ENCODE measurements at places on chromosomes 12 and 14.

- DNase-seq = no peak
These were observed 78.8 kb upstream of the EVL start for GRCh38 chr14:99986396-99986795.

DNA sequence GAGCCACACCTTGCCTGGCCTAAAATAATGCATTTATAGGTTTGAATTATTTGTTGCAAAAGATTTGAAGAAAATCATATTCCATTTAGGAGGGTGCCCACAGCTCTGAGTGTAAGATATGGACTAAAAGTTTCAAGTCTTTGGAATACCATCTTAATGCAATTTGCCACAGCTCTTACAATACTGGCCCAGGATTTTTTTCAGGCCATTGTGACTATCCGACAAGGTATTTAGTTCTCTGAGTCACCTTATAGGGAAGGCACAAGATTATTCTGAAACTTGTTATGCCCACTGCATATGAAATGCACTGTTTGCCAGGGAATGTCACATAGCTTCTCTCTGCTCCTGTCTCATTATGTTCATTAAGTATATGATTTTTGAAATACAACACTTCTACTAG lies 29.6 kb upstream of the SLC6A13 start:
- no peak for DNase-seq

DNA sequence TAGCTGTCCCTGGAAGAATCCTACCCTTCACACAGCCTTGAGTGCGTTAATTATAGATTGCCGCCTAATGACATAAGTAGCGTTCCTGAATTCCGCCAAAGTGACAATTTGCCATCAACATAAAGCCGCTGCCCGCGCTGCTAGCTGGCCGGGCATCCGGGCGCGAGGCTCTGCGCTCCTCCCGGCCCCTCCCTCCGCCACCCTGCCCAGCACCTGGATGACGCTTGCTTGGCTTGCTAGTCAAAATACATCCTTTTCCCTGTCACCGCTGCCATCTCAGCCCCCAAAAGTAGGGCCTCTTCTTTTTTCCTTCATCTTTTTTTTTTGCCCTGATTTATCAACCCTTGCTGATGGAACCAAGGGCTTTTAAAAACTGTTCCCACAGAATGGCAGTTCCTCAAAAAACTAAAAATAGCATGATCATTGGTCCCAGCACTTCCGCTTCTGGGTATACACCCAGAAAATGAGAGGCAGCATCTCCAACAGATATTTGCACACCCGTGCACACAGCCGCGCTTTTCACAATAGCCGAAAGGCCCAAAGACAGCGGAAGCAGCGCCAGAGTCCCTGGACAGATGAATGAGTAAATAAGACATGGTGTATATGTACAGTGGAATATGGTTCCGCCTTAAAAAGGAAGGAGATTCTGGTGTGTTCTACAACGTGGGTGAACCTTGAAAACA lies 235.2 kb downstream of the BCL11B start:
- no peak for DNase-seq

GRCh38 chr12:76249501-76249900 lies 98.7 kb downstream of the BBS10 start:
- no peak for DNase-seq

All from stimulated activated CD8-positive, alpha-beta memory T cell treated with anti-CD3 and anti-CD28 coated beads, Interleukin-15, amount 100 ng/mL, for 4 hours (primary cell).